ENCODE measurements at places on chromosomes 5 and 9. TPM values are rescaled to one million over a fixed set of nuclear protein-coding genes. Genes with fewer than 3 reads are reported as not detected.

TICAM2 gene
- polyA plus RNA-seq = 4.3 TPM

TGFBI gene
- polyA plus RNA-seq = 2,576 TPM

DPYSL3 gene
- polyA plus RNA-seq = 139 TPM

- DNase-seq = no peak
Measured at GRCh38 chr5:76556511-76557221, 66.5 kb downstream of the F2RL2 start.

DNA sequence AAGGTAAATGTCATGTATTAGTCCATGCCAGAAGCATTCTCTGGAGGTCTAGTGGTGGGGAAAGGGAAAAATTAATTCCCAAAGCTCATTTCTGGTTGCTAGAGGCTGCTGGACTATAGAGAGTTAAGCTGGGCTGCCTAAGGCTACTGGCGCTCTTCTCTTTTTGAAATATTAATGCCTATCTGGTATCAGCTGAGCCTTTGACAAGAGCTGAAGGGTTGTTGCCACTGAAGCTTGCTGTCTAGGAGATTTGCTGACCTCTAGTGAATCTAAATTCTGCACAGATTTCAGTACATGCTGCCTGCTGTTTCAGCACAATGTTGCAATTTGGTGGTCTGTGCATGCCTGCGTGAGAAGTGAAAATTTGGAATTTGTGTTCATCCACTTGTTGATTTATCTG, 29.1 kb upstream of the PLCXD3 start:
- no peak for DNase-seq

DNA sequence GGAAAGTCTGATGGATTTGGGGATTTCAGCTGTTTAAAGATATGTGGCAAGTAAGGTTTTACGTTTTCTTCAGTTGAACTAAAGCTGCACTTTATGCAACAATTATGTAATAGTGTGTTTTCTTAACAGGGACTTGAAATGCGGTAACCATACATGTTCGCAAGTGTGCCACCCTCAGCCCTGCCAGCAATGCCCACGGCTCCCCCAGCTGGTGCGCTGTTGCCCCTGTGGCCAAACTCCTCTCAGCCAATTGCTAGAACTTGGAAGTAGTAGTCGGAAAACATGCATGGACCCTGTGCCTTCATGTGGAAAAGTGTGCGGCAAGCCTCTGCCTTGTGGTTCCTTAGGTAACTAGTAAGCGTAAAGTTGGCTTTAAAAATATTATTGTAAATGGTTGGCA, 28.5 kb downstream of the NFX1 start:
- DNase-seq = no peak

GRCh38 chr5:76487821-76488220, 84.7 kb downstream of the IQGAP2 start:
- DNase-seq = no peak

ZDHHC11B gene
- polyA plus RNA-seq = not detected

DNA sequence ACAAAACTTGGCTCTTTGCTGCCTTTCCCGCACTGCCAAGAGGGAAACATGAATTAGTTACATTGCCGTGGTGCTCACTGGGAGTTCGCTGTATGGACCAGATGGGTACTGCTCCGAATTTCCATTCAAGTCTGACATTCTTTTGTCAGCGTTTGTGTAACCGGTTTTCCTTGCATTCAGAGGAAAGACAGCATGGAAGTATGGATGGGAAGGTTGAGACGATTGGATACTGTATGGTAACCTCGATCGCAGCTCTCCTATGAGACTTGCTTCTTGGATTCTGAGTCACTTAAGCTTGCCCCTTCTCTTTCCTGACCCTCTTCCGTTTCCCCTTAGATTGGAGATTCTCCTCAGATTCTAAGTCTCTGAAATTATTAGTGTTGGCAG, 625 bp upstream of the UBLCP1 start:
- no peak for DNase-seq

SPINK6 gene
- polyA plus RNA-seq = not detected

GRCh38 chr5:65674749-65675148, 47.2 kb downstream of the SGTB start:
- DNase-seq = no peak
